ENCODE measurements at places on chromosomes 11 and 22. TPM values are rescaled to one million over a fixed set of nuclear protein-coding genes. Genes with fewer than 3 reads are reported as not detected.

DNA sequence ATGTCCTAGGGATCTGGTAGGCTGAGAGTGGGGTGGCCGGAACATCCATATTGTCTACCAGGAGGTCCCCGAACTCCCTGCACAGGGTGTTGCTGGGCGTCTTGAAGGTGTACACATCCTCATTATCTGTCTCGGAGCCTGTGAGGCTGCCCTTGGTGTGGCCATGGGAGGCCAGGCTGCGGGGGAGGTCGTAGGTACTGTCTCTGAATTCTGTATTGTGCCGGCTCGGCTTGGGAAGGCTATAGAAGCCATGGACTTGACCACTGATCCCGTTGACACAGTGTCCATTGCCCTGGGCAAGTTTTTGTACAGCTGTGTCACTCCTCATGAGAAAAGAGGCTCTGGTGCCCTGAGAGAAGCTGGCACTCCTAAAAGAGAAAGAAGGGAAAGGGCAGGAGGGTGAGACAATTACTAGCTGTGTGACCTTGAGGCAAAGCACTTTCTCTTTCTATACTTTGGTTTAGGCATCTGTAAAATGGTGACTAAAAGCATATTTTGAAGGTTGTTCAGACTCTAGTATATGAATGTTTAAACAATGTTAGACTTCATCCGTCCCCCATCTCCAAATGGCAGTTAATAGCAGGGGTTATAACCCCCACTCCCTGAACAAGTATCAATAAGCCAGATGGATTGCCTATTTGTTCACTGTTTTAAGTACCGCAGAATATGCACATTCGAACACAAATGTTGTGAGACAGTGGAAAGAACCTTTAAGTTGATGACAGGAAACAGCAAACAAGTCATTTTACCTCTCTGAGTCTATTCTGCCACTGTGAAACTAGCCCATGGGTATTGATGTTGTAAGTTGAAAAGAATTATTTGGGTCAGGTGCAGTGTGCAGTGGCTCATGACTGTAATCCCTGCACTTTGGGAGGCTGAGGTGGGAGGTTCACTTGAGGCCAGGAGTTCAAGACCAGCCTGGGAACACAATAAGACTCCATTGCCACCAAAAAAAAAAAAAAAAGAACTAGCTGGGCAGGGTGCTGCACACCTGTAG is 38.3 kb downstream of the USP35 start:
- no peak for DNase-seq

DNA sequence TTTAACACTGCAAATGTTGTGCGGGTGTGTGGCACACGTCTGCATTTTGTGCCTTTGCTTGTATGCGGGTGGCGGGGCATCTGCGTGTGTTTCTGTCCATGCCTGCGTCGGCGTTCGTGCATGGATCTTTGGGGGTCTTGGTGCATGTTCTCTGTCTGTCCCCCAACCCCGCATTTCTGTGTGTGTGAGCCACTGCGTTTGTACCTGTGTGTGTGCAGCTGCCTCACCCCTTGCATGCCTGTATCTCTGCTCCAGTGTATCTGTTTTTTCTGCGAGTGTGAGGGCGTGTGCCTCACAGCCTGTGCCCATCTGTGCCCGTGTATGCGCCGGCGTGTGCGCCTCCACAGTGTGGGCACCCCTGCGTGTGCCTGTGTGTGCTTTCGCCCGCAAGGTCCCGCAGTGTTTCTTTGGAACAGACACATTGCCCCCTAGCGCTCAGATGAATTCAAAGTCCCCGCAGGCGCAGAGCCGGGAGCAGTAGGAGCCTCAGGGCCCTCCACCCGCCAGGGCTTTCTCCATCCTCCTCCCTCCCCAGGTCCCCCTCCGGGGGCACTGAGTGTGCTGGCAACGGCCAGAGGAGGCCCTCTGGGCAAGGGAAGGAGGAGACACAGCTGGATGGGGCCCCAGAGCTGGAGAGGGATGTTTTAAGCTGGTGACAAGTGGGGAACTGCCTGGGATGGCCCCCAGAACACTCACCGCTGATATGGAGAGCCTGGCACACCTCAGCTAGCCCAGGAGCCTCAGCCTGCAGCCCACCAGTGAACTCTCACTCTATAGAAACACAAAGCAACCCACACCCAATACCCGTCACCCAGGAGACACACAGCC is 3.1 kb upstream of the MN1 start:
- DNase-seq: peak; percentile 66

- no peak for DNase-seq
Observed at GRCh38 chr22:28379075-28379779, 300.4 kb downstream of the TTC28 start.

GRCh38 chr11:12717851-12718291 is 43.6 kb downstream of the TEAD1 start:
- DNase-seq: no peak

Gene TRIM49
- total RNA-seq: not detected

- no peak for DNase-seq
Observed at GRCh38 chr11:87719326-87720073, 455.7 kb downstream of the RAB38 start.

Gene TMPRSS5
- total RNA-seq: 0.15 TPM

DNA sequence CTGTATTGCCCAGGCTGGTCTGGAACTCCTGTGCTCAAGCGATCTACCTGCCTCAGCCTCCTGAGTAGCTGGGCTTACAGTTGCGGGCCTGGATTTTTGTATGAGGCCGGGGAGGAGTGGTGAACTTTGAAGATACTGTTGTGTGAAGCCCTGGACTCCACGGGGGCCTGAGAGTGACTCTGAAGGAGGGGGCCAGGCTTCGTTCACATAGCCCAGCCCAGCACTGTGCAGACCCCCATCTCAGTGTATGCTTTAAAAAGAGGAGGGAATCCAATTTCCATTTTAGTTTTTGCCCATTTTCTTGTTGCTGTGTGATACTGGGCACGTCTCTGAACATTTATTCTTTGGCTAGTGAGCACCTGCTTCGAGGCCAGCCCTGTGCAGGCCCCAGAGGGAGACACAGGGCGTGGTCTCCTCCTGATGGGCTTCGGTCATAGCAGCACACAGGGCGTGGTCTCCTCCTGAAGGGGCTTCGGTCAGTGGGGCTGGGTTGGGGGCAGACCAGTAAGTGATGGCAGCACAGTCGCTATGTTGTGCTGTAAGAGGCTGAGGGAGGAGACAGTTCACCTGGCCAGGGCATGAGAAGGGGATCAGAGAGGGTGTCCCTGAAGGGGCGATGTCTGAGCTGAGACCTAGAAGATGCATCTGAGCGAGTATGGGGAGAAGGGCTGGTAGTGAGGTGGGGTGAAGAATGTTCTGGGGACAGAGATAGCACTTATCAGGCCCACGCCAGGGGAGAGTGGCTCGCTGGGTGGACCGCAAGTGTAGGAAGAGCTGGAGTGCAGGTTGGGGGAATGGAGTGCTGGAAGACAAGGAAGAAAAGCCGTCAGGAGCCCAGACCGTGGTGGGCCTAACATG is 14.0 kb downstream of the SAMM50 start:
- DNase-seq: no peak

Gene SESN3
- total RNA-seq: 41.1 TPM

Gene NPTXR
- total RNA-seq: 0.37 TPM

DNA sequence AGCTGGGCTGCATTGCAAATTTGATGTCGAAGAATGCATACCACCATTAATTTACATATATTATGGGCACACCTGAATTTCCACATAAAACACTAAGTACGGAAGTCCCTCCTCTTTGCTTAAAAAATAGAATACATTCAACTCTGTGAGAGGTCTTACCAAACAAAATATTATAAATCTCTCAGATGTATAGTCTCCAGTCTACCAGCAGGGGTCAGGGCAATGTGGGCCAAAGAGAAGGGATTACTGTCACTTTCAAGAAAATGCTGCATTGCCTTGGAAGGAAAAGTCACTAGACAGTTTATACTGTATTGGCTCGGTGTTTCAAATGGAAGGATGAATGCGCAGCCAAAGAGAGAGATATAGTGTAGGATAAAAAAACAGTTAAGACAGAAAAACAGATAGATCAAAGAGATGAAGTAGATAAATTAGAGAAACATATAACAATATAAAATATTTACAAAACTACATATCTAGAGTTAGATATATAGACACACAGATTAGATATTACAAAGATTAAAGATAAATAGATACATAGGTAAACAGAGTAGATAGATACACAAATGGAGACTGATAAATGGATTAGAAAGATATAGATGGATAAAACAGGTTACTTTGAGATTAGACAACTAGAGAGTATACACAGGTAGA is 20.9 kb downstream of the SERGEF start:
- DNase-seq: peak; percentile 25

Gene LRRC56
- 0.57 TPM for total RNA-seq

GRCh38 chr11:113874581-113875233 is 665 bp downstream of the USP28 start:
- DNase-seq: no peak

GRCh38 chr11:120566176-120566575 is 54.6 kb downstream of the GRIK4 start:
- DNase-seq: no peak

DNA sequence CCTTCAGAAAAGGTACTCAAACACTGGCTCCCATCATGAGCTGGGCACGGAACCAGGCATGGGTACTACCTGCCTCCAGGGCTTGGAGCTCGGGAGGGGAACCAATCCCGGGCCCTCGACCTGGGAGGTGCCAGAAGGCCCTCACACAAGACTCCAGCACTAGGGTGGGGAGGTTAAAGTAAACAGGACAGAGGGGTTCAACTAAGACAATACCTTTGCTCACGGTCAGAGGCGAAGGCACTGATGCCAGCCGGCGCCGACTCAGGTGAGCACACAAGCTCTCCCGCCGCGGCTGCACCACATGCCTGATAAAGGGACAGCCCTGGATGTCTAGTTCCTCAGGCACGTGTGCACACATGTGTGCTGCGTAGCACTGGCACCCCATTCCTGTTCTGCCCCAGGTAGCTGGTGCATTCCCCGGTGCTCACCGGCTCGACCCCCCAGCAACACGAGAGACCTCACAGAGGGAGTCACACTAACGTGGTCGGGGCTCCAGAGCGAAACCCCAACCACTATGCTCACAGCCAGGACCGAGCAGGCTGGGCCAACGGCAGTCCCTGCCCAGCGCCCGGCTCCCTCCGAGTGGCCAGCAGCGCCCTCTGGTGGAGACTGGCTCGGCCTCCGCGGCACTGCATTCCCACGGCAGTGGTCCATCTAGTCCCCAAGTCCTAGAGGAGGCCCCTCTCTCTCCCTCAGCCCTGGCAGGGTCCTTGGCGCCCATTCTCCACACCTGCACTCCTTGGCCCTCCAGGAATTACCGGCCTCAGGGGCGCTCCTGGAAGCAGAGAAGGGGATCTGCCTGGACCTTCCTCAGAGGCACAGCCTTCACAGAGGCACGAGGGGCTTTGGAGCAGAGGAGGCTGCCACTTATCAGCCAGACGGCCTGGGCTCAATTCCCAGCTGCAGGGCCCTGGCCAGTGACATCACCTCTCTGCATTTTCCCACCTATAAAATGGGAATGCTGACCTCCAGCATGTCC is 28.8 kb upstream of the MOB2 start:
- peak; percentile 46 for DNase-seq

Gene BSX
- not detected for total RNA-seq

Gene OR52N4
- total RNA-seq: not detected

Gene SMTNL1
- not detected for total RNA-seq

All from NCI-H460 (cell line).